ENCODE measurements at places on chromosomes 4 and X. TPM values are rescaled to one million over a fixed set of nuclear protein-coding genes. Genes with fewer than 3 reads are reported as not detected.
A peak's percentile ranks its signal among the peaks of the same experiment; 100 is the strongest.

- DNase-seq = no peak
Measured at GRCh38 chr4:57580710-57581599, 470.8 kb upstream of the IGFBP7 start.

DNA sequence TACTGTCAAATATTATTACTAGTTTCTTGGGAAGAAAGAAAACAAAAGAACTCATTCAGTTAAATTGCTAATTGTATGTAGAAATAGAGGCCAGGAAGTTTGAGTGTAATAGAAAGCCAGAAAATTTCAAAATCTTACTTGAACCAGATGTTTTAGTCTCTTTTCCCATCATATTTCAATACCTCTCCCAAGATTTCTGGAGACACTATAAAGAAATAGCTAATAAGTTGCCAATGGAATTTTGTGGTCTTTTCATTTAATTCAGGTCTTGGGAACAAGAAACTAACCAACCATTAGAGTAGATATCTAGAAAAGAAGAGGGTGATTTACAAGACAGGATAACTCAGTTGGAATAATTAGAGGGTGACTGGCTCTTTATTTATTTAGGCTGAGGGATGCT, 112.2 kb downstream of the AGTR2 start:
- DNase-seq = no peak

- no peak for DNase-seq
Measured at GRCh38 chr4:97593248-97593647, 550.0 kb downstream of the STPG2 start.

- DNase-seq = no peak
Measured at GRCh38 chr4:48112017-48112667, 21.9 kb downstream of the TXK start.

DNA sequence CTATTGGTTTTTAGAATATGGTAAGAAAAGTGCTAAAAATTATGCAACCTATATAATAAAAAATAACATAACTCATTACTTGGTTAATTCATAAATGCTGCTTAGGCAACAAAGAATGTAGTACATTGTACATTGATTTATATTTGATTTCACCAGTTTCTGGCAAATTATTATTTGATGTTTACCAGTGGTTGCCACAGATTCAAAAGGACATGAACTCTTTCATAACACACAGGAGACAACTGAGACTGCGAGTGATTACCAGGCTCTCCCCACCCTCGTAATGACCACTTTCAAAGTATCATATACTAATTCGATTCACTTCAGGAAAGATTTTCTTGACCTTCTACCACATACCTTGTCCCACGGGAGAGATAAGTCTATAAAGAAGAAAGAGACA, 158.5 kb downstream of the NR3C2 start:
- no peak for DNase-seq

DNA sequence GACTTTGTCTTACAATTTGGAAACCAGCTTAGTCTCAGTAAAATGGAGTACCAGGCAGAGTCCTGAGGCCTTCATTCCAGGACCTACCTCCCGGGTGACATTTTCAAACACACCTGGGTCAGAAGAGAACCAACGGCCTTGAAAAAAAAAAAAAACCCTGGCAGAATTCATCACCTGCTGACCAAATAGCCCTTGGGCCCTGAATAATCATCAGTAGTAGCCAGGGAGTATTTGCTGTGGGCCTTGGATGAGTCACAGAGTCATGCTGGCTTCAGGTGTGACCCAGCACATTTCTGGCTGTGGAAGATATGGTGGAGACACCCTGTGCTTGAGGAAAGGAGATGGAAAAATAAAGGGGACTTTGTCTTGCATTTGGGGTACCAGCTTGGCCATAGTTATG, 92.2 kb downstream of the LPAR4 start:
- no peak for DNase-seq

DNA sequence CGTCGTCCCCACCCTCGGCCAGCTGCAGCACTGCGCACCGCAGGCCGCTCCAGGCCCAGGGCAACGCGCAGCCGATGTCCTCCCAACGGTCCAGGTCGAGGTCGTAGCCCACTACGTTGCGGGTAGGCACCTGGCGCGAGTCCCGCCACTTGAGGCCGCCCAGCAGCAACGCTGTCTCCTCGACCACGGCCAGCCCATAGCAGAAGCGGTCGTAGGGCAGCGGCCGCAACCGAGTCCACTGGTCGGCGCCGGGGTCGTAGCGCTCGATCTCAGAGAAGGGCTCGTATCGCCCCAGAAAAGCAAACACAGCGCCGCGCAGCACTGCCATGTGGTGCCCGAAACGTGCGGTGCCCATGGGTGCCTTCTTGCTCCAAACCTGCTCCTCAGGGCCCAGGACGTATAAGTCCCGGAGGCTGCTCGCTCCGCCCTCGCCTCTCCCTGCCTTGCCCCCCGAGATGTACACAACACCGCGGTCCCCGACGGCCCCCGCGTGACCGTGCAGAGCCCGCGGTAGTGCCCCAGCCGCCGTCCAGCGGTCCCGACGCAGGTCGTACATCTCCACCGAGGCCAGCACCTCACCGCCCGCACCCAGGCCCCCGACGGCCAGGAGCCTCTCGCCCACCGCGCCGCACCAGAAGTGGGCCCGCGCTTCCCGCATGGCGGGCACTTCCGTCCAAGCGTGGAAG, 2.1 kb downstream of the KLHL34 start:
- no peak for DNase-seq

DNA sequence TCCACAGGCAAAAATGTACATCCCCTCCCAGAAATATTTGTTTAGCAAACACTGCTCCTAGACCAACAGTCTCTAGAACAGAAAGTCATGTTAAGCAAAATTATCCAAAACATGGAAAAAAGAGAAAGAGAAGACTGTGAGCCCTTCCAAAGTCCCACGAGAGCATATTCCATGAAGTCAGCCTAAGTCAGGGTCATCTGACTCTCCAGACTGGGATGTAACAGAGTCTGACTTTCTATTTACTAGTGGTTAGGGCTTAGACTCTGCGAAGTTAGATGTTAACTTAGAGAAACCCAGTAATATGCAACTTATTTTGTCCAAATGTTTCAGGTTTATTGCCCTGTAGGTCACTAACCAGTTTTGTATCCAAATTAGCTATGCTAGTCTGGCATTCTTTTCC, 102.3 kb downstream of the MID1 start:
- no peak for DNase-seq

DNA sequence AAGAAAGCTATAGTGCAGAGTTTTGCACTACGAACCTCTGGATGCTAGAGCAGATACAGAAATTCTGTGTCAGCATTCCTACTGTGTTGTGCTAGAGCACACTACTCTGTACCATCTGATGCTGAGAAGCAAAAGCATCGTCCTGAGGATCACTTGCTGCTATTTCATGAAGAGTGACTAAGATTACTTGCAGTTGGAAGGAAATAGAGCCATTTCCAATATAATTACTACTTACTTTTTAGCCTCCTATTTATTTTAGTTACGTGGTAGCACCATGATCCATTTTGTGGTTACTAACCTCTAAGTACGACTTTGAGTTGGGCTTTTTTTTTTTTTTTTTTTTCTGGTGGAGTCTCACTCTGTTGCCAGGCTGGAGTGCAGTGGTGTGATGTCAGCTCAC, 226.7 kb downstream of the PALLD start:
- no peak for DNase-seq

GRCh38 chr4:94306713-94307112, 35.9 kb downstream of the HPGDS start:
- peak; percentile 20 for DNase-seq

- no peak for DNase-seq
Measured at GRCh38 chrX:119401569-119401968, 2.4 kb downstream of the SLC25A43 start.

GRCh38 chr4:138202686-138203085, 39.5 kb downstream of the SLC7A11 start:
- no peak for DNase-seq

- DNase-seq = peak; percentile 87
Measured at GRCh38 chrX:9342561-9343051, 122.3 kb upstream of the TBL1X start.

- DNase-seq = peak; percentile 56
Measured at GRCh38 chrX:120791013-120791643, 84.5 kb downstream of the CT47B1 start.

DNA sequence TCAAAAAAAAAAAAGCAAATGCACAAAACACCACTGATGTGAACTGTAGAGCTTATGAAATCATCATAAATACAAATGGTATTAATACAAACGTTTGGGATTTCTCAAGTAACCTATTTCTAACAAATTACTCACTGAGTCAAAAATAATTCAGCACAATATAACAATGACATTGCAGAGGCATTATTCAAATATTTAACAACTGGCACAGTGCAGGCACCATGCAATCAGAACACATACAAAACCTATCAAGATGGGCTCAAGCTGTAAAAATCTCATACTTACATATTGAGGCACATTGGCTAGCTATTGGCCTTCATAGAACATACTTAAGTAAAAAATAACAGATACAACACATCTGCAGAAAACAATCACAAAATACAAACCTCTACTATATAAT, 81.1 kb downstream of the LRBA start:
- DNase-seq = no peak

GRCh38 chr4:41622787-41623186, 84.8 kb downstream of the LIMCH1 start:
- no peak for DNase-seq

- no peak for DNase-seq
Measured at GRCh38 chrX:112734290-112734689, 54.6 kb upstream of the LHFPL1 start.

DNA sequence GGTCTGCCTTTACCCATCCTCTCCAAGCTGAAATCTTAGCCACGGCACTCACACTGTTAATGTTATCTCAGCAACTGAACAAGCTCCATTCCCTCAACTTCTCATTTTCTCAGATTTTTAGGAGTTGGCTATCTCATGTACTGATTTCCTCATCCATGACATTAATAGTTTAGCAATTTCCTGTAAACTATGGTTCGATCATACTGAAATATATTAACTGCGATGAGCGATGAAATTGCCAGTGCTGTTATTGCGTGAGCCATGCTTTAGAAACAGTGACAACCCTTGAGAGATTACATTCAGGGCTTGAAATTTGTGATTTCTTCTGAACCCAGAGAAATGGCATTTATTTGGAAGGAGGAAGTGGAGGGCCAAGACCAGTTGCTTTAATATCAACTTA, 223.7 kb downstream of the GPAT3 start:
- no peak for DNase-seq

DNA sequence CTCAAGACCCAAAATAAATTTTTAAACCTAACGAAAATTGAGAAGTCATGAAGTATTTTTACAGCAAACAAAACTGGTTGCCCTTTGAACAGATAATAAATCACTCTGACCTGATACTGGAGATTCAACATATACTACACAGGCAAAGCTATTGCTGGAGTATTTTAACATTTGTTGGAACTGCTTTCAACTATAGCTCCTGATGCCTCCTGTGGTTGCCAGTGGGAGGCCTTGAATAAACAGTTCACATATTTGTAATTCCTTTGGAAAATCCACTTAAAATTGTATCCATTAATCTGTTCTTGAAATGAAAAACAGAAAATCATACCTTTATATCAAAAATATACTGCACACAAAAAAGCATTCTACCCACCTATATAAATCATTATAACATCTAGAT, 605.1 kb downstream of the KCTD8 start:
- DNase-seq = no peak

DNA sequence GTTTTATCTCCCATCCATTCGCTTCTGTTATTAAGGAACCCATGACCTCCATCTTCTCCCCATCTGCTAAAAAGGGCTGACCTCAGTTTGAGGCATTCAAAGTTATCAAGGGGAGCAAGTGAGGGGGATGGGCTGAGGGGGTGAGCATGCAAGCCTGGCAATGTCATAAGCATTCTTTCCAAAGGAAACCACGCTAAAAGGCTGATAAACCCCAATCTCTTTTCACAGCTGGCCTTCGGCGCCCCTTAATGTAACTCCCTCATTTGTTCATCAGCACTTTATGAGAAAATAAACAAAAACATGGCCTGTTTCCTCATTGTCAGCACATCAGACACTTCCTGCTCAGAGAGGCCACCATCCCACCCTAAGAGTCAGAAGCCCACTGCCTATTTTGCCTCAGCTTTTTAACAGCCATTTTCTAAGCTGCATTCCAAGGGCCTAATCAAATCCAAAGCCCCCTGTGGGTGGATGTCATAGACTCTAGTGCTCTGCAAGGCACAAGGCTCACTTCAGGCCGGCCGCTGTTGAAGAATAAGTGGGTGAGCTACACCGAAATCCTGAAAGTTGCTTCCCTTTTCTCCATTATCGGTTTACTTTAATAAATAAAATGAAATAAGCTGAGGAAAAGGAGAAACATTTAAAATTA, 92.0 kb upstream of the SRD5A3 start:
- no peak for DNase-seq

GRCh38 chr4:39498727-39499020, 28.6 kb downstream of the UGDH start:
- DNase-seq = no peak

GRCh38 chr4:38894322-38894982, 26.8 kb downstream of the FAM114A1 start:
- DNase-seq = no peak

GRCh38 chrX:44012484-44013096, 39.4 kb upstream of the NDP start:
- peak; percentile 10 for DNase-seq

The FHIP1A gene
- total RNA-seq = under 0.01 TPM

The NWD2 gene
- not detected for total RNA-seq

The KLHL13 gene
- 0.97 TPM for total RNA-seq

The USP17L27 gene
- total RNA-seq = not detected

The IBSP gene
- not detected for total RNA-seq

The RAB40A gene
- total RNA-seq = 0.43 TPM

The PABPC1L2A gene
- not detected for total RNA-seq

The ARHGAP36 gene
- total RNA-seq = not detected

The RLIM gene
- 76.9 TPM for total RNA-seq

The IL1RAPL1 gene
- total RNA-seq = 1.3 TPM

The HSFX2 gene
- total RNA-seq = not detected

The FAM47C gene
- total RNA-seq = not detected

The GRIA3 gene
- 8.1 TPM for total RNA-seq

The PLP1 gene
- total RNA-seq = under 0.01 TPM

The ADH7 gene
- total RNA-seq = not detected

The KIAA1210 gene
- not detected for total RNA-seq

The GABRG1 gene
- total RNA-seq = not detected

The SSX2B gene
- 0.32 TPM for total RNA-seq
